ENCODE measurements at places on chromosomes 6 and 20. TPM values are rescaled to one million over a fixed set of nuclear protein-coding genes. Genes with fewer than 3 reads are reported as not detected.

The CCM2L gene
- not detected for total RNA-seq

The VPS16 gene
- total RNA-seq = 32.1 TPM

The GGTLC1 gene
- not detected for total RNA-seq

The IRF4 gene
- total RNA-seq = not detected

The ACSS1 gene
- 0.83 TPM for total RNA-seq

The MEI4 gene
- total RNA-seq = not detected

The TRIM15 gene
- total RNA-seq = 0.79 TPM

The BHLHE23 gene
- total RNA-seq = not detected

The SLC17A9 gene
- 0.07 TPM for total RNA-seq

The UTRN gene
- 84.8 TPM for total RNA-seq

The EBF4 gene
- not detected for total RNA-seq

The PRRT1 gene
- total RNA-seq = 0.17 TPM

The SLC32A1 gene
- total RNA-seq = not detected

The TNFRSF6B gene
- 12.3 TPM for total RNA-seq

The ZNF391 gene
- total RNA-seq = 8.3 TPM

The LY6G5C gene
- total RNA-seq = 0.64 TPM

The TTK gene
- total RNA-seq = 11.9 TPM

The RAMACL gene
- 5.3 TPM for total RNA-seq

The HLA-DQB1 gene
- not detected for total RNA-seq

The ITPA gene
- total RNA-seq = 97.1 TPM

The GPX5 gene
- total RNA-seq = not detected

The RAD21L1 gene
- not detected for total RNA-seq

Measured in MCF 10A (cell line).